ENCODE measurements at places on chromosomes 2 and 18. TPM values are rescaled to one million over a fixed set of nuclear protein-coding genes. Genes with fewer than 3 reads are reported as not detected.

Gene GPAT2
- 2.8 TPM for total RNA-seq

- no peak for DNase-seq
Measured at GRCh38 chr2:185316383-185316782, 422.2 kb upstream of the FSIP2 start.

DNA sequence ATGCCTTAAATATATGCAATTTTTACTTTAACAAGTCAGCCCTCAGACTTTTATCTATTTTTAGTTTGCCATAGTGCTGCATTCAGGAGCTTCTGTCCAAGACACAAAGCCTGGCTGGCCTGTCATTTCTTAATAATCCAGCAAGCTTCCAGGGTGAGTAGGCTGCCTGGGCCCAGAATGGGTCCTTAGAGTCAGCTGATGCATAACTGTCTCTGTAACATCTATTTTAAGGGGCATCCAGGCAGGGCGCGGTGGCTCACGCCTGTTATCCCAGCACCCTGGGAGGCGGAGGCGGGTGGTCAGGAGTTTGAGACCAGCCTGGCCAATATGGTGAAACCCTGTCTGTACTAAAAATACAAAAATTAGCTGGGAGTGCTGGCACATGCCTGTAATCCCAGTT lies 11.8 kb upstream of the GNLY start:
- no peak for DNase-seq

Gene RAD51AP2
- total RNA-seq, result 0.12 TPM

Gene FBLN7
- total RNA-seq, result 3.1 TPM

Measured in left lung (tissue), 14 donors.